ENCODE measurements at places on chromosomes 13 and 19.

- DNase-seq: no peak
These were observed 12.4 kb downstream of the CILP2 start for GRCh38 chr19:19550485-19550929.

GRCh38 chr19:33300009-33300893 lies 2.1 kb downstream of the CEBPA start:
- peak; percentile 67 for DNase-seq

DNA sequence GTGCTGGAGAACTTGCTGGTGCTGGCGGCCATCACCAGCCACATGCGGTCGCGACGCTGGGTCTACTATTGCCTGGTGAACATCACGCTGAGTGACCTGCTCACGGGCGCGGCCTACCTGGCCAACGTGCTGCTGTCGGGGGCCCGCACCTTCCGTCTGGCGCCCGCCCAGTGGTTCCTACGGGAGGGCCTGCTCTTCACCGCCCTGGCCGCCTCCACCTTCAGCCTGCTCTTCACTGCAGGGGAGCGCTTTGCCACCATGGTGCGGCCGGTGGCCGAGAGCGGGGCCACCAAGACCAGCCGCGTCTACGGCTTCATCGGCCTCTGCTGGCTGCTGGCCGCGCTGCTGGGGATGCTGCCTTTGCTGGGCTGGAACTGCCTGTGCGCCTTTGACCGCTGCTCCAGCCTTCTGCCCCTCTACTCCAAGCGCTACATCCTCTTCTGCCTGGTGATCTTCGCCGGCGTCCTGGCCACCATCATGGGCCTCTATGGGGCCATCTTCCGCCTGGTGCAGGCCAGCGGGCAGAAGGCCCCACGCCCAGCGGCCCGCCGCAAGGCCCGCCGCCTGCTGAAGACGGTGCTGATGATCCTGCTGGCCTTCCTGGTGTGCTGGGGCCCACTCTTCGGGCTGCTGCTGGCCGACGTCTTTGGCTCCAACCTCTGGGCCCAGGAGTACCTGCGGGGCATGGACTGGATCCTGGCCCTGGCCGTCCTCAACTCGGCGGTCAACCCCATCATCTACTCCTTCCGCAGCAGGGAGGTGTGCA lies 587 bp downstream of the S1PR4 start:
- no peak for DNase-seq

GRCh38 chr13:43953370-43953769 lies 73.7 kb downstream of the LACC1 start:
- no peak for DNase-seq

All from Right ventricle myocardium superior (tissue), 1 donor.